ENCODE measurements at places on chromosomes 5 and 9.
A peak's percentile ranks its signal among the peaks of the same experiment; 100 is the strongest.

DNA sequence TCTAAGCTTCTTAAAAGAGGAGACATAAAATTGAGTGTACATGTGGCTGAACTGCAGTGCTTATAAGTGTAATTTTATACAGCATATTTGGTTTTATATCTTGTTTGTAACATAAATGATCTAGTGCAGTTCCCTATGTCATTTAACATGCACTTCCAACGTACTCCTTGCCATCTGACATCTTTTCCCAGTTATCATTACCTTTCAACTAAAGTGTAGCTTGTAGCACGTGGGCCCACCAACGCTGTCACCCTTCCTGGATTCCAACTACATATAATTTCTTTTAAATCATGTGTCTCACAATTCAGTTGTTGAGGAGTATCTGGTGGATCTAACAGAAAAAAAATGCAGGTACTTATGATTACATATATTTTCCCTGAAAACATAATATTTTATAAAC is 50.1 kb downstream of the LIFR start:
- no peak for DNase-seq

- no peak for DNase-seq
Observed at GRCh38 chr5:155485386-155485785, 471.8 kb downstream of the KIF4B start.

DNA sequence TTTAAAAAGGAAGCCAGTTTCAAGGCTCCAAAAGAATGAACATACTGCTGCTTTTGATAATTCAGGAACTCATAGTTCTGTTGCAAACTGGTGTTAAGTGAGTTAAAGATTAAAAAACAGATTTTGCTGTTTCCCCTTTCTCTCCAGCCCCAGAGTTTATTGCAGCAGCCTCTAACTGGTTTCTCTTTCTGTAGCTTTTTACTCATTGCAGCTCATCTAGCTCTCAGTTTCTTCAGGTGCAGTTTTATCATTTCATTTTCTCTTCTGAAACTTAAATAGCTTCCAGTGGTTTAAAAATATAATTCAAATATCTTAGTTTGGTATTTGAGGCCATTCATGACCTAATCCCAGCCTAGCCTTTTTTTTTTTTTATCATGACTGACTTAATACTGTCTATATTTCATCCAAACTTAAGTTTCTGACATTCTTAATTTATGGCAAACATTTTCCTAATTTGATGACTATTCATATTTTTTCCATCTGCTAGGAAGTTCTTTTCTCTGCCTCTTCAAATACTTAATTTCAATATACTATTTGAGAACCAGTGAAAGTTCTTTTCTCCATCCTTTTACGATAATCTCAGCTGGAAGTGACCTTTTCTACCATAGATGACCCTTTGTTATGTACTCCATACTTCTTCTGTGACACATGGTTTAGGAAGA is 252.7 kb upstream of the GRIA1 start:
- no peak for DNase-seq

- DNase-seq = no peak
Observed at GRCh38 chr9:136673088-136673974, 10.6 kb downstream of the EGFL7 start.

- DNase-seq = no peak
Observed at GRCh38 chr9:123416176-123416575, 60.2 kb downstream of the CRB2 start.

GRCh38 chr5:151740336-151740942 is 18.0 kb downstream of the ATOX1 start:
- DNase-seq = peak; percentile 70

DNA sequence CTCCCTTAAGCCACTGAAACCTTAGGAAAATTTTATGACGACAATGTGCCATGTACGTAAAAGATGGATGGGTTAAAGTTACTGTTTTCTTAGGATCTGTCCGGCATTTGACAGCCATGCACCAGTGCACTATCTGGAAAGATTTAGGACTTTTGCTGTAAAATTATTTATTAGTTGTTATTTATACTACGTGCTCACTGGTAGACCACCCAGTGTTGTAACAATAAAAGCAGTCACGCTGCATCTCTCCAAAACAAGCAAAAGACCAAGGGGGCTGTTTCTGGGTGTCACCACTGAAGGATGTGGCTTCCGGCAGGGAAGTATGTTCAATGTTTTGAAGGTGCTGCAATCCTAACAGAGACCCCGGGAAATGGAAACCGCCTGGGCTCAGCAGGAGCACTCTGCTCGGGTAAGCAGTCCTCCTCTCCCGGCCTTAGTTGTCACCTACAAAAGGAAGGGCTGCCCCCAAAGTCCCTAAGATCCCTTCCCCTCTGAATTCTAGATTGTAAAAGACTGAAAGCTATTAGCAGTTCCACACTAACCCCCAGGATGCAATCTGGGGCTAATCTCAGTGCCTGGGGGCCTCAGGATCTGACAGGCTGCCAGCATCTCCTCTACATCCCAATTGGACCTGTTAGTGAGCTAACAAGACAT is 38.6 kb downstream of the SAXO1 start:
- no peak for DNase-seq

DNA sequence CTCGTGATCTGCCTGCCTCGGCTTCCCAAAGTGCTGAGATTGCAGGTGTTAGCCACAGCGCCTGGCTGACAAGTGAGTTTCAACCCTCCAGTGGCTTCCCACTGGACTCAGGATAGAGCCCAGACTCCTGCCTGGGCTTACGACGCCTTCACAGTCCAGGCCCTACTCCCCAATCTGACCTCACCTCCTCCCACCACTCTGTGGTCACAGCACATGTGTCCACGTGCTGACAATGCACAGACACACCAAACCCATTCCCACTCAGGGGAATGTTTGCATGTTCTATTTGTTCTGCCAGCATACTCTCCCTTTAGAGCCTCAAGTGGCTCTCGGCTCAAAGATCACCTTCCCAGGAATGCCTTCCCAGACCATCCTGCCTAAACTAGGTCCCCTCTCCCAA is 31.1 kb upstream of the TRIM14 start:
- no peak for DNase-seq

DNA sequence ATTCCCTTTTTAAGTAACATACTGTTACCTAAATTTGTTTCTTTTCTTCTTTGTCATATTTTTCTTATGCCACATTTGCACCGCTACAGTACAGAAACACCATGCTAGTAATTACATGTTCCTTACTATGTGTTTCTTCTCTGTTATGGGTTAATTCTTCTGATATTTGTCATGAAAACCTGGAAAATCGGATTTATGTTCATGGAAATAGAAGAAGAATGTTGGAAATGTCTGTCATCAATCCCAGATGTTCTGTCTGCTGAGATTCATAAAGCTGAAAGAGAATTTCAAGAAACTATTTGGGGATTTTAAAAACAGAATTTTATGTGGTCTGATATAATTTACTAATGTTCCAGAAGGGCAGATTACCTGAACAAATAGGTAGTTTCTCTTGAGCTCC is 305.2 kb upstream of the NREP start:
- DNase-seq = no peak

DNA sequence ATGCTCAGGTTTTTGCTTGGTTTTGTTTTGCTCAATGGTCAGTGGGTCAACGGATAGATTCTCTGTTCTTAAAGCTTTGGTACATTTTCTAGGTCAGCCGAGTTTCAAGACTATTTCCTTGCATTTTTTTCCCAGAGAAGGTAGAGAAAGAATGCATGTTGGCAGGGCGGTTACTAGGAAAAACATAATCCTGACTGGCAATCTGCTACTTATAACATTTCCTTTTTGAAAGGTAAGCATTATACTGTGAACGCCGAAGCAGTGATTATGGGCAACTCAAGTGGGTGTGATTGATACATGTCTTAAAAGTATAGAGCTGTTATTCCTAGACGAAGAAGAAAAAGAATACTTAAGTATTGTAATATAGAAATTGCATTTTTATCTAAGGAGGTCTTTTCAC is 273.2 kb downstream of the MAST4 start:
- no peak for DNase-seq

DNA sequence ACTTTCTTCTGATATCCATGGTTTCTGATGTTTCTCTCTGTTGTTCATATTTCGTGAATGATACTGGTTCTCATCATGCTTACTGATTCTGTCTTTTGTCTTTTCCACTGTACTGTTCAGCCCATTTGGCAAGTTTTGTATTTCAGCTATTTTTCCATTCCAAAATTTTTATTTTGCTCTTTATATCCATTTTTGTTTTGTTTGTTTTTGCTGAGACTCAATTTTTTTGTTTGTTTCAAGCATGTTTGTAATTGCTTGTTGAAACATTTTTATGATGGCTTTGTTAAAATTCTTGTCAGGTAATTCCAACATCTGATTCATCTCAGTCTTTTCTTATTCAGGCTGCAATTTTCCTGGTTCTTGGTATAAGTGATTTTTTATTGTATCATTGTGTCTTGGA is 64.0 kb downstream of the ERCC6L2 start:
- no peak for DNase-seq

DNA sequence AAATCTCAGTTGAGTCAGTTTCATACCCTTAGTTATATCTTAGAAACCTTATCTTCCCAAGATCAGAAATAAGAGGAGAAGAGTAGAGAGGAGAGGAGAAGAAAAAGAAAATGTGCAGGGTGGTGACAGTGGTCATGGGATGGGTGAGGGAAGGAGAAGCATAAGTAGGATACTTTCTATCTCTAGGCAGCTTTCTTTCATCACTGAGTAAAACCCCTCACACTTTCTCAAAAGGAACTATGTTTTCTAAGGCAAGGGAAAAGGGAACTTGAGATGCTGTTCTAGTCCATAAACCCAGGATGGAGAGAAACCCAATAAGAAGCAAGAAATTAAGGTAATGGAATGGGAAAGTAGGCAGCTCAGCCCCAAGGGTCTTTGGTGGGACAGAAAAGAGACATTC is 225.3 kb downstream of the MCTP1 start:
- no peak for DNase-seq

DNA sequence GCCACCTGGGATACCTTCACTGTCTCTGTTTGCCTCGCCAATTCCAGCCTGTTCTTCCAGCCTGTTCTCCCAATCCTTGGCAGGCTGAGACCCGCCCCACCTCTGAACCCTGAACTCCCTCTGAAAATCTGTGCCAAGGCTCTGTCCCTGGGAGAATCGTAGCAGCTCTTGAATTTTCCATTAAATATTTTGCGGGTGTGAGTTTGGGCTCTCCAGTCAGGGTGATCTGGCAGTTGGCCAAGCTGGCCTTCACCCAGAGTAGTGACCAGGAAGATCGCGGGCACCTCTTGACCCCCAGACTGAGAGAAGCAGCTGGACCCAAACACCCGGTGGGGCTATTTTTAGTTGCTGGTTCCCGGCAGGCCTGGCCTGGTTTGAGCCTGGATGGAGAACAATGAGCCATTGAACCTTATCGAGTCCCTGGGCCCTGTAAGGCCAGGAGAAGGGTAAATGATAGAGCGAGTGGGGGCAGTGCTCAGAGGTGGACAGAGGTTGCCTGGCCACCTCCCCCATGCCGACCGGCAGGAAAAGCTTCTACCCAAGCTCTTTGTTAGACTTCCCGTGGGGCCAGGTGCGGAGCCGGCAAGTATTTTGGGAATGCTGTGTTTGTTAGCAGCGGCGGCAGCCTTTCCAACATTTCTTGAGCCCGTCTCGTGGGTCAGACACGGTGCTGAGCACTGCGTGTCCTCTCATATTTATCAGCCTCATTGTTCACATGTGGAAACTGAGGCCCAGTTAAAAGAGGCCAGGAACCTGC is 146.2 kb downstream of the RGS3 start:
- DNase-seq = no peak

DNA sequence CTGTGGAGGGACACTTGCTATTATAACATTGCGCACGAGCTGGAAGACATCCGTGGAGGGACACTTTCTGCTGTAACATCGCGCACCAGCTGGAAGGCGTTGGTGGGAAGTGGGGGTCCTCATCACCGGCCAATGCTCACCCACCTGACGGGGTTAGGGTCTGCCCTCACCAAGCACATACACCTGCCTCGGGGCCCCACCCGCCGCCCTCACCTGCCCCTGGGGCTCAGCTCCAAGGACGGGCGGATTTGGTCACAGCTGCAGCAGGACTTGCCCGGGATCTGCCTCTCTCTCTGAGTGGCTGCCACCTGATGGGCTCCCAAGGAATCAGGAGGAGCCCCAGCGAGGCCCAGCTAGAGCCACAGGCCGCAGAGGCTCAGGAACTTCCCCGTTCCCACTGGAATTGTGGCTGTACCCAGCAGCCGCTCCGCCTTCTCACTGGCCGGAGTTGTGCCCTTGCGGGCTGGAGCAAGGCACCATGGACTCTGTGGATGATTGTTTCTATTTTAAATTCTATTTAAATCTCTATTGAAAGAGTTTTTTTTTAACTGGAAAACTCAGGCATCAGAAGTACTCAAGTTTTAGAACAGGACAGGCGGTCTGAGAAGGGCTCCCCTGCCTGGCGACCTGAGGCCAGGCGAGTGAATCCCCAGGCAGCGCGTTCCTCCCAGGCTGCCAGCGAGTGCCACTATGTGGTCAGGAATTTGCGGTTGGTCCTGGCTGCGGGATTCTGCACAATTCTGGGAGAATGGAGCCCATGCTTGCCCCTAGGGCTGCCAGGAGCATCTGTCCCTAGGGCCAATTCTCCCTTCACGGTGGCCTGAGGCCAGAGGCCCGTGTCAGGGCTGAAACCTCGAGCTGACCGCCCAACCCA is 38.9 kb upstream of the SLC6A3 start:
- DNase-seq = no peak

GRCh38 chr5:54753034-54753433 is 232.4 kb downstream of the ESM1 start:
- peak; percentile 46 for DNase-seq

DNA sequence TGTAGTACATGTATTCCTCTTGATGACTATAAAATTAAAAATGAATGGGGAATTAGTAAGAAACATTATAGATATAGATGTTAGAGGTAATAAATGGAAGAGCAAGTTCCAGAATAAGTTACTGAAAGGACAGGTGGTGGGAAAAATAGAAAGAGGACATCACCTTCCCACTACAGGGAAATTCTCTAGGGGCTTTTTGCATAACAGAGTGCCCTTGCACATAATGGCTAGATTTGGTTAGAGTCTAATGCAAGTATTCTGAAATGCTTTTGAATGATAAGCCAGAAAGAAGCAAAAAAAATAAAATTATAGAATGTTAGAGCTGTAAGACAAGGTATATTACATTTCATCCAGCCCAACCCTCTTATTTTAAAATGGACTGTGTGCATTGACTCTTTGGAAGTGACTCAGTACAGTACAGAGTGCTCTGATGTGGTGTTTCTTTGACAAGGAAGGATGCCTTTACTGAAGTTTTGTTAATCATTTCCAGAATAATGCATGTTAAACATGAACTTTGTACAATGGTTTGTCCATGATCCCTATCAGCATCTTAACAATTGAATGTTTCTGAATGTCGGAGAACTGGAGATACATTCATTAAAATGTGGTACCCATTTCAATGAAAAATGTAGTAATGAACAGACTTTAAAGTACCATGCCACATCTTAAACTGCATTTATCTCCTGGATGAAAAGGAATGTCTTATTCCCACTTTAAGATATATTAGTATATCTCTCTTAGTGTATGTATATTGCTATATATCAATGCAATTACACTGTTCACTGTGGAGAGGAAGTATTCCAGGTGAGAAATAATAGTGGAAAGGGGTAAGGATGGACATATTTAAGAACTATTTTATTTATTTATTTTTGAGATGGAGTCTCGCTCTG is 391.1 kb downstream of the ADGRV1 start:
- DNase-seq = no peak

Measured in CD4-positive, alpha-beta T cell treated with Interleukin-2 at 100 ng/mL for 4 hours (primary cell).